ENCODE measurements at places on chromosomes 5 and 9.

DNA sequence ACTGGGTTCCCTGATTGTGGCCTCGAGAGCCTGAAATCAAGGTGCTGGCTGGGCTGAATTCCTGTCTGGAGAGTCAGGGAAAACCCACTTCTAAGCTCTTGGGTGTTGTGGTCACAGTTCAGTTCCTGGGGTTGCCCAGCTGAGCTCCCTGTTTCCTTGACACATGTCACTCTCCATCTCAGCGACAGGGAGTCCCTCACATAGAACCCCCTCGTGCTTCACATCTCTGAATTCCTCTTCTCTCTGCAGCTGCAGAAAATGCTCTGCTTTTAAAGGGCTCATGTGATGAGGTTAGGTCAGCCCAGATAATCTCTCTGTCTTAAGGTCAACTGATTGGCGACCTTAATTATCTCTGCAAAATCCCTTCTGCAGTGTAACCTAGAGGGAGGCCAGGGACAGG lies 53.5 kb upstream of the NFIL3 start:
- no peak for DNase-seq

GRCh38 chr5:62779010-62779422 lies 200.4 kb downstream of the LRRC70 start:
- no peak for DNase-seq

DNA sequence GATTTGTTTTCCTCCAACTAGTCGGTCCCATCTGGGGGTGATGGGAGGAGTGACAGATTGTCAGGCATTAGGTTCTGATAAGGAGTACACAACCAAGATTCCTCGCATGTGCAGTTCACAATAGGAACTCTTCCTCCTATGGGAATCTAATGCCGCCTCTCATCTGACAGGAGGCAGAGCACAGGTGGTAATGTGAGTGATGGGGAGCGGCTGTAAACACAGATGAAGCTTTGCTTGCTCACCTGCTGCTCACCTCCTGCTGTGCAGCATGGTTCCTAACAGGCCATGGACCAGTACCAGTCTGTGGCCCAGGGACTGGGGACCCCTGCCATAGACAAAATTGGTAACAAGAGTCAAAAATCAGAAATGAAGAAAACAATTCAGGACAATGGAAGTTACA lies 173.3 kb upstream of the HMHB1 start:
- no peak for DNase-seq

- DNase-seq: no peak
Measured at GRCh38 chr5:17817990-17818389, 183.7 kb downstream of the TAF11L14 start.

DNA sequence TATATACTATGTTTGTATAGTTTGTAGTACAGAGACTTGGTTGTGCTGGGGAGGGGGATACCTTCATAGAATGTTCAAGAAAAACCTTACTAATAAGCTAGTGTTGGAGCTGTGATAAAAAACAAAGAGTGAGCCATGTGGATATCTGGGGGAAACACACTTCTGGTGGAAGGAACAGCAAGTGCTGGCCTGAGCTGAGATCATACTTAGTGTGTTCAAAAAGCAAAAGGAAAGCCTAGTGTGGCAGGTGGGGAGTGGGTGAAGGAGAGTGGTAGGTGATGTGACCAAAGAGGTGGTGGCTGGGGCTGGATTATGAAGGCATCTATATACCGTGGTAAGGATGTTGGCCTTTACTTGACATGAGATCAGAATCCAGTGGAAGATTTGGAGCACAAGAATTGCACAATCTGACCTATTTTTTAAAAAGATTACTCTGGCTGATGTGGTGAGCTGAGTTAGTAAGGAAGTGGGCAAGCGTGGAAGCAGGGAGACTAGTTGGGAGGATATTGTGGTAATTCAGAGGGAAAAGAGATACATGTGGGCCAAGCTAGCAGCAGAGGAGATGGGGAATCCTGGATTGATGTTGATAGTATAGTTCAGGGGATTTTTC lies 26.6 kb downstream of the PALM2AKAP2 start:
- no peak for DNase-seq

- no peak for DNase-seq
Measured at GRCh38 chr5:79974886-79975285, 16.2 kb downstream of the MTX3 start.

DNA sequence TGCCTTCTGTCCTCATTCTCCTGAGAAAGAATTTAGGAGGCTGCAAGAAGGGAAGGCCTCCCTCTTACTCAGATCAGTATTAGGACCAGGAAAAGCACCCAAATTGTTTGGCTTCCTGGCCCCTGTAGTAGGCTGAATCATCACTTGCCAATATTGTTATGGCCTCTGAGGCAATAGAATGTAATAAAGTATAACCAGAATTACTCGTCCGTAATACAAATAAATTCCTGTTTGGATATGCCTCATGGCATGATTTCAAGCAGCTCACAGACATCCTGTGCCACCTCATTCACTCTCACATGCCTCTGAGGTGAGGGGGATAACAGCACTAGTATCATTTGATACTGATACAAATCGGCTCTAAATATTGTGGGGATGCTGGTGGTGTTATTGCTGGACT lies 427.3 kb downstream of the ISL1 start:
- no peak for DNase-seq

GRCh38 chr9:68949271-68950000 lies 64.5 kb downstream of the PRKACG start:
- no peak for DNase-seq

GRCh38 chr9:26216702-26217101 lies 538.5 kb upstream of the TUSC1 start:
- DNase-seq: no peak

GRCh38 chr9:4301971-4302427 lies 2.1 kb upstream of the GLIS3 start:
- DNase-seq: no peak

GRCh38 chr5:147436596-147436995 lies 73.3 kb downstream of the DPYSL3 start:
- DNase-seq: no peak

- peak; percentile 23 for DNase-seq
Measured at GRCh38 chr9:112097712-112098688, 77.1 kb downstream of the SUSD1 start.

DNA sequence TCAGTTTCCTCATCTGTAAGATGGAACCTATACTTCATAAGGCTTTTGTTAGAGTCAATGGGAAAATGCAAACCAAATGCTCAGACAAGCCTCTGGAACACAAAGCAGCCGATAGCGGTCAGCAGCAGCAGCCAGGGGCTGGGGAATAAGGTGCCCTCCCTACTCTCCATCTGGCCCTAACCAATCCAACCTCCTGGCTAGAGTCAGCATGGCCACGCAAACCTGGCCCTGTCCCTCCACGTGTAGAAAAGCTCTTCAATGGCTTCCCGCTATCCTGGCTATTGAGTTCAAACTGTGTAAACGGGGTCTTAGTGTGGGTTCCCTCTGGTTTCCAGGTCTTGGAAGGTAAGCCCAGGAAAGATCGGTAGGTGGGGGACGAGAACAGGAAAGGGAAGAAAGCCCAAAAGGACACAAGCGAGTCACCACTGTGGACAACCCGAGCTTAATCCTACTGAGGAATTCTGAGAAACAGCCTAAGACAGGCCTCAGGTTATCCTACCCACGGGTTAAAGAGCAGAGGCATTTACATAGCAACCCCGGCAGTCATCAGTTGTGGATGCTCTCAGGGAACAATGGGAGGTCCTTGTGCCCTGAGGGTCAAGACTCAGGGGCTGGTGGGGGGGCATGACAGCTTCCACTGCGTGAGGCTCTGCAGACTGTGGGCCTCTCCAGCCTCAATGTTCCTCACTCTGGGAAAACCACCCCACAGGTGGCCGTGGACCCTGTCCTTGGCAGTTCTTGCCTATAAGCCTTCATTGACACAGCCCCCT lies 30.9 kb downstream of the FABP6 start:
- DNase-seq: no peak

GRCh38 chr5:78492224-78492623 lies 131.8 kb downstream of the SCAMP1 start:
- DNase-seq: no peak

- no peak for DNase-seq
Measured at GRCh38 chr9:75998096-75998780, 107.8 kb downstream of the PCSK5 start.

GRCh38 chr9:92332577-92333281 lies 7.0 kb downstream of the CENPP start:
- no peak for DNase-seq

GRCh38 chr5:94793816-94794198 lies 175.3 kb downstream of the SLF1 start:
- DNase-seq: no peak

GRCh38 chr5:84381502-84382362 lies 2.9 kb downstream of the EDIL3 start:
- DNase-seq: no peak

DNA sequence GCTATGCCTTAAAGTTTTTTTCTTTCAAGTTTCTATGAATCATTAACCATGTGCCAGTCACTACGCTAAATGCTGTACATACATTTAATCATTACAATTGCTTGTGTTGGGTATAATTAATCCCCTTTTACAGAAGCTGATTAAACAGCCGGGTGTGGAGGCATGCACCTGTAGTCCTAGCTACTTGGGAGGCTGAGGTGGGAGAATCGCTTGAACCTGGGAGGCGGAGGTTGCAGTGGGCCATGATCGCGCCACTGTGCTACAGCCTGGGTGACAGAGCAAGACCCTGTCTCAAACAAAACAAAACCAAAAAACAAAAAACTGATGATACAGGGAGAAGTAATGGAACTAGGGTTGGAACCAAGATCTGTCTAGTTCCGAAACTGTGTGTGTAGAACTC lies 1.2 kb upstream of the UBE2R2 start:
- DNase-seq: no peak

DNA sequence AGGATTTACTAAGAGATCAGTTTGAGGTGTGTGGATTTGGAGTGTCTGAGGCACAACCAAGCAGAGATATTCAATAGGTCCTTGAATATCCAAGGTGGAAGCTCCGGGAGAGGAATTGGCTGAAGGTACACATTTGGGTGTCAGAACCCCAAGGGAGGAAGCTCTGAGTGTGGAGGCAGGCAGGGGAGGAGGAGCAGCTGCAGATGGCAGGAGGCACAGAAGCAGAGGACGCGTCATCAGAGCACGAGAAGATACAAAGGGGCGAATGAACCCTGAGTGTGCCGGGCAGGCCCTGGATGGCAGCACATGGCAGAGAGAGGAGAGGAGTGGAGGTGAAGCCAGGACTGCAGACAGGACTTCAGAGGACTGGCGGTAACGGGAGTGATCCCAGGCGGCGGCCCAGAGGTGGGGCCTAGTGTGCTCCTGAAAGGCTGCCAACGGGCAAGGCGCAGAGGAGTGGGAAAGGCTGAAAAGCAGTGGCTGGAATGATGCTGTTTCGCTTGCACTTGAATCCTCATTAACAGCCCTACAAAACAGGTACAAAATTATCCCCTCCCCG lies 179.8 kb downstream of the FANCC start:
- DNase-seq: no peak

- DNase-seq: no peak
Measured at GRCh38 chr9:91118704-91119025, 243.1 kb downstream of the AUH start.

DNA sequence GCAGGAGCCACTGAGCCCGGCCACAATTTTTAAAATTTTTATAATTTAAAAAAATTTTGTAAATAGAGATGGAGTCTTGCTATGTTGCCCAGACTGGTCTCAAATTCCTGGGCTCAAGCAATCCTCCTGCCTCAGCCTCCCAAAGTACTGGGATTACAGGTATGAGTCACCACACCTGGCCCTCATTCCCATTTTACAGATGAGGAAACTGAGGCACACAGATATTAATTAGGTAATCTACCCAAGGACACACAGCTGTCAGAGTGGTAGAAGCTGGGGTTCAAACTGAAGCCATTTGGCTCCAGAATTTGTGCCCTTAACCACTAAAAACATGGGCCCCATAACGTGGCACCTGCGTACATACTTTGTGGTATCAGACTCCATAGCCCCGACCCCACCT lies 7.5 kb downstream of the TRUB2 start:
- DNase-seq: no peak

- DNase-seq: no peak
Measured at GRCh38 chr9:89195131-89195797, 16.6 kb upstream of the SHC3 start.

DNA sequence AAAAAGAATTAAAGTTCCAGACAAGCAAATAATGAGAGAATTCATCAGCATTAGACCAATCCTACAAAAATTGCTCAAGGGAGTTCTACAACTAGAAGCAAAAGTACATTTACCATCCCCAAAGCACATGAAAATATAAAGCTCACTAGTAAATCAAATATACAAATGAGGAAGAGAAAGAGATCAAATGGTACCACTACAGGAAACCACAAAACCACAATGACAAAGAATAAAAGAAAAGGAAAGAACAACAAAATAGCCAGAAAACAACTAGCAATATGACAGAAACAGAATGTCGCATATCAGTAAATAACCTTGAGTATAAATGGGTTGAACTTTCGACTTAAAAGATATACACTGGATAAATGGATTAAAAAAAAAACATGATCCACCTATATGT lies 739.0 kb downstream of the DTWD2 start:
- no peak for DNase-seq

DNA sequence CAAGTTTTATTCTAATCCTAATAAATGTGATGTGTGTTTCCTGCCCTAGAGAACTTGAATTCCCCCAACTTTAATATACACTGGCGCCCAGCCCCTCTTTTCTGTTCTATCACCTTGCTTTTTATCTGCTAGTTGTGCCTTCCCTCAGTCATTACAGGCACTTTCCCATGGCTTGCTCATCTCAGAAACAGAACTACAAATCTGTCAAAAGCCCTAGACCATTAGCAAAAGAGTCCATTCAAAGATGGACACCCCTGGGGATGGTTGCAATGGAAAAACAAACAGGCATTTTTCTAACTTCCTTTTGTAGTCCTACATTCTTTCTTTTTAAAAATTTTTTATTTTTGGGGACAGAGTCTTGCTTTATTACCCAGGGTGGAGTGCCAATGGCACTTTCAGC lies 48.2 kb downstream of the FRMD3 start:
- DNase-seq: no peak

DNA sequence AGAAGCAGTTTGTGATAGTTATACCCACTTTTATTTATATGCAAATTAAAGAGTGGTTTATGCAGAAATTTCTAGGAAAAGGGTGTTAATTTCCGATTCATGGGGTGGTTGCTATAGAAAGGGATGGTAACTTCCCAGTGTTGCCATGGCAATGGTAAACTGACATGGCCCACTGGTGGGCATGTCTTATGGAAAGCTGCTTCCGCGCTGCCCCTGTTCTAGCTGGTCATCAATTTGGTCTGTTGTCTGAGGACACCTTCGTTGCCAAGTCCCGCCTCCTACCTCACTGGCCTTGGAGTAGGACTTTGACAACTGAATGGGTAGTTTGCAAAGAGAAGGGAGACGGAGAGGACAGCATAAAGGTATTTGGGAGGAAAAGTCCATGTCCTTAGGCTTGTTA lies 74.0 kb upstream of the SMIM23 start:
- DNase-seq: no peak

GRCh38 chr9:111598733-111599091 lies 735 bp downstream of the PTGR1 start:
- DNase-seq: no peak

DNA sequence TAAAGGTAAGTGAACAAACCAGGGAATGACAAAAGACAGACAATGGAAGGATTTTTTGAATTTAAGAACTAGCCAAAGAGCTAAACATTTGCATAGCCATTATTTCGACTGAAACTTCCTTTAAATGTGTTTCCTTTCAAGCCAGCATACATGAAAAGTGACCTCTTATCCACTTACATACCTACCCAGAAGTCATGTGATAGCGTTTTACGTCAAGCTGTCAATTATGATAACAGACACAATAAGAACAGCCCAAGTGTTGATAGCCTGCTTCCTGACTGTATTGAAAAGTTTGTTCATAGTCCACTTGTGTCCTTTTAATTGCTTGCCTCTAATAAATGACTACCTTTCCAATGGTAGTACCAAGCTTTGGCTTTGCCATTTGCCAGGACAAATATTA lies 206.0 kb downstream of the NFIB start:
- no peak for DNase-seq

All from stimulated activated CD8-positive, alpha-beta memory T cell treated with anti-CD3 and anti-CD28 coated beads, Interleukin-4, amount 100 ng/mL, for 1 hour (primary cell).